ENCODE measurements at places on chromosomes 4 and X.

DNA sequence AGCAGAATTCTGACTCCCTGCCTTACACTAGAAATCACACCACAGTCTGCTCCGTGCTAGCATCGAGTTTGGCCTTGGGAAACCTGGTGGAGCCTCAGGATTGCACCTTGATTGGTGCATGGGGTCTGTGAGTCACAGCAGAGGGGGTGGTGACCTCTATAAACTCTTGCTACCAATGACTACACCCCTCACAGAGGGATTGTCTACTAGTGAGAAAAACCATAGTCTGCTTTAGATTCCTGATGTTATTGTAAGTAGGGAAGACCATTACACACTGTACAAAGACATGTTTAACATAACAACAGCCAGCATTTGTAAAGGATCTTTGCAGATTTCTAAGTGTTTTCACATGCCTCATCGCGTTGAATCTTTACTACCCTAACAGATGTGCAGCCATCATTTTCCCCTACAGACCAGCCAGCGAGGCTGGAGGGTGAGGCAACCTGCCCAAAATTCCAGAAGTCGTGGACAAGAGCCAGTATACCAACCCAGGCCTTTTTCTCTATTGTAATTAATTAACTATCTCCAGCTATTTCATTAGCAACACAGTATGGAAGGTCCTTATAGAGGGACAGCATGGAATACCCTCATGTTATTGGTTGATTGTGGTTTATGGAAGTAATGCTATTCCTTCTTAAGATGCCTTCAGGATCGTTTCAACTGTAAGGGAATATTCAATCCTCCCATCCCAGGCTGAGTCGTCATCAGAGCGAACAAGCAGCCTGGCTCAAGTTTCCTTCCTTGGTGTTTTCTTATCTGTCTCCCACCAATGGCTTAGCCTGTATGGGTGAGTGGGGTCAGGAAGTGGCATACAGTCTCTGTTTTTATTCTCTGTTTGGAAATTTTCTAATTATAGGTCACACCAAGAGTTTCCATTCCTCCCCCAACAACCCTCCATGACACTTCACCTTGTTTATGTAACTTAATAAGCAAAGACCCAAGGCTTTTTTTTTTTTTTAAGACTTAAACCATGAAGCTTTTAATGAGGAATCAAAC is 55.9 kb upstream of the KDR start:
- no peak for DNase-seq

DNA sequence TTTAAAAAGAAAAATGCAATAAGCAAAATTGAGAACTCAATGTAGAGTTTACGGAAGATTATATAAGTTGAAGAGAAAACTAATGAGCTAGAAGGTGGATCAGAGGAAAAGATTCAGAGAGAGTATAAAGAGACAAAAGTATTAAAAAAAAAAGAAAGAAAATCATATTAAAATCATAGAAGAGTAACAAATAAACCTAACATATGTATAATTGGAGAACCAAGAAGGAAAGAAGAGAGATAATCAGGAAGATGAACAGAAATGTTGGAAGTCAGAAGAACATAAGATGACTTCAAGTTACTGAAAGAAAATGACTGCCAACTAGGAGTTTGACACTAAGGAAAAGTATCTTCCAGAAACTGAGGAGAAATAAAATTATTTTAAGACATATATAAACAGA is 34.3 kb upstream of the ANTXR2 start:
- no peak for DNase-seq

- no peak for DNase-seq
Measured at GRCh38 chr4:185138161-185138560, 4.9 kb upstream of the SLC25A4 start.

- DNase-seq = no peak
Measured at GRCh38 chr4:165369522-165369921, 9.3 kb upstream of the CPE start.

GRCh38 chr4:4853371-4853823 is 6.1 kb upstream of the MSX1 start:
- DNase-seq = no peak

DNA sequence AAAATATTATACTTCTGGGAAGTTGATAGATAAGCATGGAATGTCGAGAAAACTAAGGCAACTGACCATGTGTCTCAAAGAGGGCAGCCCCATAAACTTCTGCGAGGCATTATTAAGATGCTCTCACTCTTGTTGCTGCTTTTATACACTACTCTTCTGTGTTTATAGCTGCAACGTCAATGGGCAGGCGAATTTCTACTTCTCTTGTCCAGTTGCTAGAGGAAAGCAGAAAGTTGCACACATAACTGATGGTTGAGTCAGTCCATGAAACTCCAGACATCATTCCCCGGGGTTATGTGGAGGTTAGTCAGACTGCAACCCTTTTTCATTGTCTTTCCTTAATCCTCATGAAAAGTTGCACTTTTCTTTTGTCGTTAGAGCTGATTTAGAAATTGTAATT is 39.8 kb downstream of the VCX3B start:
- no peak for DNase-seq

- no peak for DNase-seq
Measured at GRCh38 chr4:47929682-47930201, 15.4 kb upstream of the NFXL1 start.

- DNase-seq = no peak
Measured at GRCh38 chr4:32073542-32073941, 1353.4 kb downstream of the PCDH7 start.

GRCh38 chrX:24014388-24015018 is 12.5 kb downstream of the KLHL15 start:
- DNase-seq = no peak

GRCh38 chr4:90757534-90758060 is 630.4 kb downstream of the CCSER1 start:
- no peak for DNase-seq

GRCh38 chr4:31059753-31060522 is 339.8 kb downstream of the PCDH7 start:
- no peak for DNase-seq

DNA sequence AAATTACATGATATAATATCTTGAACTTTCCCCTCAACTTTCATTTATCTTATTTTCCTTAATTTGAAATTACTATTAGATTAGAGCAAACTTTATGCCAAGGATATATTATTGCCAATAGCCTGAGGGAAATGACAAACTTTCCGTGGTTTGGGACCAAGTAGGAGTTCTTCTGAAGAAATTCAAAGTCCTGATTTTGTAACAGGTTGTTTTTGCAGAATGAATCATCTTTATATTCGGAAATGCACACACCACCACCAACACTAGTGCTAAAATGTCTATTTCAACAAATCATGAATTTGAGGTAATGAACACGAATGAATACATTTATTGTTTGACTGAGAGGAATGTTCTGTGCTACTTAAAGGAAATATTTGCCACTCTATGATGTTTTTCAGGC is 226.7 kb downstream of the GRIA2 start:
- DNase-seq = no peak

GRCh38 chr4:163012816-163013215 is 153.9 kb downstream of the NAF1 start:
- DNase-seq = no peak

GRCh38 chr4:98567611-98568010 is 90.8 kb downstream of the TSPAN5 start:
- DNase-seq = no peak

- no peak for DNase-seq
Measured at GRCh38 chrX:101362757-101363156, 14.2 kb upstream of the TIMM8A start.

DNA sequence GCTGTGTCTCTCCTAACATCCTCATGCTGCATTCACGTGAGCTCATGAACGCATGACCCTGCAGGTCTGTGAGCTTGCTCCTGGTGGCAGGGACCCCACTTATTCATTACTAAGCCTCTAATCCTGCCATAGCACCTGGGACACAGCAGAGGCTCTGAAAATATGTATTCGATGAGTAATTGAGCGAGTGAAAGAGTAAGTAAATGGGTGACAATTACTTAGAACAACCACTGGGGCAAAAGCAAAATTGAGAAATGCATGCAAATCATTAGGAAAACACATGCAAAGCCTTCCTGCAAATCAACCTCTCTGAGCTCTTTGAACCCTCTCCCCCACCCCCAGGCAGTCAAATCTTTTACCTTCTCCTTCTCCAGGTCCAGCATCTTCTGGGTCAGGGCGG is 23.6 kb upstream of the C4orf50 start:
- no peak for DNase-seq

DNA sequence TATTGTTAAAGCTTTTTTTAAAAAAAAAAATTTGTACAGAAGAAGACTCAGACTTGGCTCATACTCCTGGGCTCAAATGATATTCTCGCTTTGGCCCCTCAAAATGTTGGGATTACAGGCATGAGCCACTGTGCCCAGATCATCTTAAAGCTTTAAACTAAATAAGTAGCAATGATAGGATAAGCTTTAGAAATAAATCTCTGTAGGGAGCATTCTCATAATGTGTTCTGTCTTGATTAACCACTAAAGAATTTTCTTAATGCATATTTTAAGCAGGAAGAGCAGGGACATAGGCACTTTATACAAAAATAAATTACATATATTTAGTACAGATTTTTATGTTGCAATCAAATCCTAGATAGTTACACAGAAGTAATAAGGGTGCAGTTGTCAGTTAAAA is 667.2 kb downstream of the GRID2 start:
- no peak for DNase-seq

GRCh38 chr4:119048446-119048845 is 87.2 kb upstream of the MYOZ2 start:
- no peak for DNase-seq

- DNase-seq = no peak
Measured at GRCh38 chrX:120377715-120378114, 15.8 kb downstream of the ATP1B4 start.

DNA sequence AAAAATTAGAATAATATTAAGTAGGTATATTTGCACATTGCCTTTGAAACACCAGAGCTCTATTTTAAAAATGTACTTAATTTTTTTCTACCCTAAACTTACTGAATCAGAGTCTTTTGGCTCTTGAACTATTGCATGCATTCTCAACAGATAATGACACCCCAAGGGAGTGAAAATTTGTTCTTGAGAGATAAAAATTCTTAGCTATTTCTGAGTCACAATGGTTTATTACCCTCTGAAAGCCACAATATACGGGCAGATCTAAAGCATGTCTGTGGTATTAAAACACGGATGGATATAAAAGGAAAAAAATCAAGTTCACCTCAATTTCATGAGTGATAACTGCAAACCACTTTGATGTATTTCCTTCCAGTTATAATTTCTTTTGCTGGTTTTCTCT is 636.3 kb upstream of the FTHL17 start:
- DNase-seq = no peak

DNA sequence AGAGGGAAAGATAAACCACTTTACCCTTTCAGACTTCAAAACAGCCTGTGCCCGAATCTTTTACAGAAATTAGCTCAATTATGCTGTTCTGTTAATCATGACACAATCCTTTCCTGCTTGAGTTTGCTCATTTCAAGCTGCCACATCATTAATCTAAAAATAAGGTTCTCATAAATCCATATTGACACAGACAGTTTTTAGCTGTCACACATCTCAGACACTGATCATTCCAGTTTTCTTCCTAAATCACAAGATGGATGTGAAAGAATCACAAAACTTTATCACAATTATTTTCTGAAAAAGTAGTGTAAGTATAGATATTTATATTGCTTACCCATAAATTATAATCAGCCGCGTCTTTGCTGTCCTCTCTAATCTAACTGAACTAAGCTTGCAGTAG is 27.9 kb upstream of the AMELX start:
- no peak for DNase-seq

DNA sequence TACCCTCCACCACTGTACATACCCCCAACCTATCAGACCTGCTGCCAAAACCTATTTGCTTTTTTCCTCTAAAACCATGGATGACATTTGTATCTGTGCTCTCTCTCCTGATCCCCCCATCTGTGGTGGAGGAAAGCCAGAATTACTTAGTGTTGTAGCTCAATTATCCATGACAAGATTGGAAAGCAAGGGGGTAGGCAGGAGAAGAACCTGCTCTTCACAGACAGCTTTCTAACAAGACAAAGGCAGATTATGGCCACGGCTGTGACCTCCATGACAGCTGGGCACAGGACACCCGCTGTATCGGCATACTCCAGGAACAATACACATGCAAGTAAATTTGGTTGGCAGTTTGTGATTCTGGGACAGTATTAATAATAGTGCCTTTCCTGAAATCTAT is 186.7 kb downstream of the ENOX2 start:
- no peak for DNase-seq

DNA sequence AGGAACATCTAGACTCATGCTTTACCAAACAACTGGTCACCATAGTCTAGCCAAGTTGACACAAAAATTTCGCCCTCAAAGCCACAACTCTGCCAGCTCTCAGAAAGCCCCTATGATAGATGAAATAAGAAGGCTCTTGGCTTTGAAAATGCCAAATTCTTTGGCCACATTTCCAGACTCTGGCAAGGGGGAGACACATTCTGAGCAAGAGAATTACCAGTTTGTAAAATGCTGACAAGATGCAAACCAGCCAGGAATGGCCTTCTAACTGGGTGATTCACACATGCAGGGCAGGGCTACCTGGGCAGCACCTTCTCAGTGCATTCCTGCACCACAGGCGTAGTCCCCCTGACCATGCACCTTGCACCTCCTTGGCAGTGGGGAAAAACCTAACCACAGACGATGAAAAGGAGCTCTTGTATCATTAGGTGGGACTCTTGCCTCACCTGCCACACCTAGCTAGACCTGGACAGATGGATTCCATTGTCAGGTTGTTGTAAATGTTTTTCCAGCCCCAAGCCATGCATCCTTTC is 77.4 kb upstream of the CPEB2 start:
- no peak for DNase-seq

DNA sequence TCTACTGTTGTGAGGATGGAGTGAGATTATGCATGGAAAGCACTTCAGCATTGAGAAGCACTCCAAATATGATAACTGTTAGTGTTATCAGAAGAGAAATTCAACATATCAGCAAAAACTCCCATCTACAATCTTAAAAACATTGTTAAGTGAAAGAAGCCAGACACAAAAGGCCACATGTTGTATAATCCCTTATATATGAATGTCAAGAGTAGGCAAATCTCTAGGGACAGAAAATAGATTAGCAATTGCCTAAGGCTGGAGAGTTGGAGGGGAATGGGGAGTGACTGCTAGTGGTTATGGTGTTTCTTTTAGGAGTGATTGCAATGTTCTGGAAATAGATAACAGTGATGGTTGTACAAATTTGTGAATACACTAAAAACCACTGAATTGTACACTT is 122.5 kb upstream of the LNX1 start:
- DNase-seq = no peak

DNA sequence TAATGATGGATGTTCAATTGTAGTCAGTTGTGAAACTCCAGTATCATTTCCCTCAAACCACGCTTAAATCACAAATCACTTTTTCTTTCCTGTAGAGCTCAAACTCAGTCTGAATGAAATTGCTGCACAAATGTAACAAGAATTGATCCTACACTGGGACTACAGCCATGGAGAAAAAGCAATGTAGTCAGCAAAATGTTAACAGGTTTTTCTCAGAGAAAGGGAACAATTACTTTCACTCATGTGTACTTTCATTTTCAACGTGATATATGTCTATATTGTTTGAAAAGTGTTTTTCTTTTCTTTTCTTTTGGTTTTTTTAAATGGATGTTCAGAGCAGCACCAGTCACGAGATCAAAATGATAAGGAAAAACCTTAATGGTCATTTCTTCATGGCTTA is 22.7 kb downstream of the SDAD1 start:
- DNase-seq = no peak

GRCh38 chr4:101846550-101846949 is 56.0 kb downstream of the BANK1 start:
- no peak for DNase-seq

- no peak for DNase-seq
Measured at GRCh38 chr4:169254546-169254983, 16.2 kb downstream of the SH3RF1 start.

GRCh38 chr4:121991968-121992367 is 40.1 kb upstream of the TRPC3 start:
- DNase-seq = no peak

GRCh38 chrX:123236859-123237258 is 52.8 kb downstream of the GRIA3 start:
- DNase-seq = no peak
